ENCODE measurements at places on chromosomes 2 and 18.

DNA sequence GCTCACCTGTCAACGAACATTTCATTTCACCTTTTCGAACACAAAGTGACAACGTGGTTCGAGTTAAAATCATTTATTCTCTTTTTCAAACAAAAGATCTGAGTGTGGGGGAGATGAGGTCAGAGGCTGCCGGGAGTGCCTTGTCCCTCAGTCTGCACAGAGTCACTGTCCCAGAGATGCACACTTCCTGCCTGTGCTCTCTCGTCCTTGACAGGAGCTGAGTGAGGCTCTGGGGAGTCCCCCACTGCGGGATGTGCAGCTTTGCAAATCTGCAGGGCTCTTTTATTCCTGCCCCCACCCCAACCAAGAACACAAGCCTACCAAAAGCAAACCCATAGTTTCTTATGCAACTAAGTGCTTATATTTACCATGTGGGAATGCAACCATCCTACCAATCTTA lies 497.8 kb downstream of the EIPR1 start:
- no peak for DNase-seq

DNA sequence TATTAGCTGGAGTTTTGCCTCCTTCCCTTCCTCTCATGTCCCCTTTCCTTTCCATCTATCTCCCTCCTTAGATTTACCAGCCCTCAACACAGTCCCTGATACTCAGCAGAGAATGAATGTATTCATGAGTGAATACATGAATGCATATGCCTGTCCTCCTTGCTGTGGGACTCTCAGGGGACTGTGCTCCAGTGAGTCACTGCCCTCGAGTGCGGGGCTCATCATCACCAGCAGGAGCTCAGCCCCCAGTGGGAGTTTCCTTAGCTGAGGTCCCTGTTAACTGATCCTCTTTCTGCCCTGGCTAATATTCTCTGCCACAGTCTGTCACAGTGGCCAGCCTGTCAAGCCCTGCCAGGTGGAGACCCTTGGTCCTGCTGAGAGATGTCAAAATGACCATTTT lies 104.9 kb upstream of the LHCGR start:
- DNase-seq: no peak

GRCh38 chr2:64970495-64970894 lies 18.7 kb upstream of the SLC1A4 start:
- DNase-seq: no peak

- DNase-seq: no peak
Measured at GRCh38 chr2:232489516-232490220, 2.0 kb upstream of the ECEL1 start.

DNA sequence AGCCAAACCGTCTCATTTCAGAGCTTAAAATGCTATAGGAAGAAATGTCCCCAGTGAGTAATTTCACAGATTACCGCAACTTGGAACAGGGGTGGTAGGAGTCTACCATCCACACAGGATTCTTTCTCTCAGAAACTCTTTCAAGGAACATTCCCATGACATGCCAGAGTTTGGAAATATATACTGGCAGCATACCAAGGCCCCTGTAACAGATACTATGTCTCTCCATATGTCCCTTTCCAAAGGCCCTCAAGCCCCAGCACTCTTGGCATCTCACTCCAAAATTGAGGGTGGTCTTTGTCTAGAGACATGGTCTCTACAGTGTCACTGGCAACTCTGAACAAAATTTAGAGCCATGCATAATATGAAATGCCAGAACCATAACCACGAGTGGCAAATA lies 11.0 kb downstream of the FIGLA start:
- no peak for DNase-seq

- DNase-seq: peak; percentile 6
Measured at GRCh38 chr2:179825494-179825893, 35.9 kb downstream of the ZNF385B start.

- peak; percentile 79 for DNase-seq
Measured at GRCh38 chr2:31476511-31477180, 62.1 kb upstream of the XDH start.

DNA sequence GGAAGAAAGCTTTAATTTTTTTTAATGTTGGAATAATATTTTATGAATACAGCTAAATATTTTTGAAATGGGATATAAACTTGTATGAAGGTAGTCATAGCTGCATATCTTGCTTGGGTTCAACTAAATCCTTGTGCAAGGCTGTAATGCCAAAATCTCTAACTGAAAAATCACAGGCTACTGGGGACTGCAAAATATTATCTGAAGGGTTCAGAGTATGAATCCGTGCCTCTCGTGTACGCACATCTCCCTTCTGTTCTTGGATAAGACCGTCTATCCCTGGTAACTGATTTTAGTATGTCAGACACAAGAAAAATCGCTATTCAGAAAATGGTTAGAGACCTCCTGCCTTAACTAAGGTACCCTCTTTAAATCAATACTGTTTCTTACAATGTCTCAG lies 71.8 kb downstream of the ACVR1 start:
- DNase-seq: no peak

DNA sequence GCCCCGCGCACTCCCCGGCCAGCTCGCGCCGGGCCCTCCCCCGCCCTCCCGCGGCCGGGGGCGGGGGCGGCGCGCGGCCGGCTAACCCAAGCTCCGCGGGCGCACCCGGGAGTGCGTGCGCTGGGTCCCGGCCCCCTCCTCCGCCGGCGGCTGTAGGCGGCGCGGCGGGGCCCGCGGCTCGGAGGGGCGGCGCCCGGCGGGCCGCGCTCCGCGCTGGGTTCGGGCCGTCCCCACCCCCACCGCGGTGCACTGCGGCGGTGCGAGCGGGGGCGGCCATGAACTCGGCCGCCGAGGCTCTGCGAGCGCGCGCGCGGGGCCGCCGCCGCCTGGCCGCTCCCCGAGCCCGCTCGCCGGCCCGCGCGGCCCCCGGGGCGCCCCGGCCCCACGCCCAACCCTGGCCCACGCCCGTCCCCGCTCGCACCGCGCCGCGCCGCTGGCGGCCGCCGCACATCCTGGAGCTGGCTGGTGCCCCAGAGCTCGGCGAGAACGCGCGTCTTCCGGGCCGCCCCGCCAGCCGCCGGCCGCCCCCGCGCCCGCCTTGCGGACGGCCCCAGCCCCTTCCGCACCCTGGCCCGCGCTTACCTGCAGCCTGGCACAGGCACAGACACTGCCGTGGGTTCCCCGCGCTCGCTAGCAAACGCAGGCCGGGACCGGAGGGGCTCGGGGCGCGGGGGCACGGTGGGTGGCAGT lies at the start of gene ZBTB14:
Gene ZBTB14 (minus strand): TSS at position 496 of the 690 bp plus-strand sequence. CDS start 2,480 bp downstream, outside the sequence.
- DNase-seq: no peak

GRCh38 chr2:239302083-239302807 lies 98.6 kb downstream of the HDAC4 start:
- DNase-seq: no peak

DNA sequence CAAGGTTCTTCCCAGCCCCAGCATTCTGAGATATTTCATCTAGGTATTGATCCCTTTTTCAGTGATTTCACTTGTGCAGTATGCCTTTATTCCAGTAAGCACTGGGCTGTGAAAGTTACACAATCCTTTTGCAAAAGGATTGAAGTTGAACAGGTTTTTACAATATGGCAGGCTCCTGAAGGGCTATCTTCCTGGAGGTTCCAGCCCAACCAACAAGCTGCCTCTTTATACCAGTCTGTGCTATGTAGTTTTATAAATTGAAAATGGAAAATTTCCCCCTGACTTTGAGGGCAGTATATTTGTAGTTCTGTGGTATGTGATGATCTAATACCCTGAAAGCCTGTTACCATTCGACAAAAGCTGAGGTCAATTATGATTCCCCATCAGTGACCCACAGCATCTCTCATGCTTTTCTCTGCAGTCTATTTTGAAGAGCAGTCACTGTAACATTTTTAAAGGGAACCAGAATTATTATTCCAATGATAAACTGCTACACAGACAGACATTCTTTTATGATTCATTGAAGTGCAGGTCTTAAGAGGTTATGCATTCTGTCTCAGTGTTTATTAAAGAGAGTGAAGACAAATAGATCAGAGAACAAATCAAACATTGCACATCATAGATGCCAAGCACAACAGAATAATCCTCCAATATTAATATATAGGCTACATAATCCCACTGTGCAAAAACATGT lies 35.2 kb upstream of the STPG4 start:
- peak; percentile 89 for DNase-seq

DNA sequence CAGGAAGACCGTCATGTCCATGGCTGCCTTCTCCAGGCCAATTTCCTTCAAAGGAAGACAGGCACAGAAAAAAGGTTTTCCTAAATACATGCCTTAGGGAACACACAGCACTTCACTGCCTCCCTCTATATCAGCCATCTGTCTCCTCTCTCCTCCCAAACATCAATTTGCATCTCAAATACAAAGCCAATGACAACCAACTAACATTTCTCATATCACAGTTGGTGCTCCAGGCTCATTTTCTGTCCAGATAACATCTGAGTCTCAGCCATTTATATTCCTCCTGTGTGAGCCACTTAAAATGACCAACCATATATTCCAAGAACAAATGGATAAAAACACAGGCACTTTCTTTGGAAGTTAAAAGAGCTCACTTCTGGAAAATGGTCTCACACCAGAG lies 62.5 kb upstream of the ACAA2 start:
- DNase-seq: no peak

GRCh38 chr2:216015722-216016464 lies 2.5 kb upstream of the MREG start:
- no peak for DNase-seq

GRCh38 chr2:127560201-127560930 lies 24.9 kb downstream of the MYO7B start:
- DNase-seq: no peak

DNA sequence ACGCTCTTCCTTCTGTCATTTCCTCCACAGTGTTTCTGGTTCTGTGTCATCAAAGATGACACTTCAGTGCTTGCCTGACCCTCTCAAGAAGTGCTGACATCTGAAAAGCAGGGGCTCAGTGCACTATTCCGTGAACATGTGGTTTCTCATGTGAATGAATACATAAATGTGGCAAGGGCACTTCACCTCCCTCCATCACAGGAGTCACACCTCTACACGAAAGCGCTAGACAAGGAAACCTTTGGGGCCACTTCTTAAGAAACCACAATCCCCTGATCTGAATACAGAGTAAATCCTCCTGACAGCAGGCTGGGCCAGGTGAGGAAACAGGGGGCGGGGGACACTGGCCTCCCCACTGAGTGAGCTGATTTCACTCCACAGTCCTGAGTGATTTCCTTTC lies 145.8 kb upstream of the ACAA2 start:
- no peak for DNase-seq

DNA sequence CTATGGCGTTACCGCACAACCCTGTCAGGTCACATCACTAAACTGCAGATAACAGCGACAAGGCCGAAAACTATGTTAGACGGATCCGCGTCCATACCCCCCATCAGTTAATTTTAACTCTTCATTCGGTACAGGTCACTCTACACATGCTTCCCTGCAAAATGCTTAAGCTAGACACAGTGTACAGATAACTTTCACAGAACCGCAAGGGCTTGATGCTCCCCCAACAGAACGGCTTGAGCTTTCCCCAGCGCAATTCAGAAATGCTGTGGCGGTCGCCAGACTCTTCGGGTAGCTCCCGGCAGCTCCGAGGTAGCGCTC lies 283 bp upstream of the RBBP8 start:
- DNase-seq: no peak

DNA sequence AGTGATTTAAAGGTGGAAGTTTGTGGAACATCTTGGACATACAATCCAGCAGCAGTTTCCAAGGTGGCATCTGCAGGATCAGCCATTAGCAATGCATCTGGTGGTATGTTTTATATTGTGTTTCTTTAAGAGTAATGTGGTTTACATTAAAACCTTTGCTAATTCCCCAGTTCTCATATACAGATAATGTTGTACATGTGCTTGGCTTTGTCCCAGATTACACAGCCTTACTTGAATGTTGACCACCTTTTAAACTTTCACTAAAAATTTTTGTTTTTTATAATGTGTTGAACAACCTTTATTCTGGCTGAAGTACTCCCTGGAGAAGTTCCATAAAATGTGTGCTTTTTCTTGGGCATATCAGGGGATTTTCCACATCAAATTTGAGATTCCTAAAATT lies 57.5 kb downstream of the MIB1 start:
- DNase-seq: peak; percentile 10

DNA sequence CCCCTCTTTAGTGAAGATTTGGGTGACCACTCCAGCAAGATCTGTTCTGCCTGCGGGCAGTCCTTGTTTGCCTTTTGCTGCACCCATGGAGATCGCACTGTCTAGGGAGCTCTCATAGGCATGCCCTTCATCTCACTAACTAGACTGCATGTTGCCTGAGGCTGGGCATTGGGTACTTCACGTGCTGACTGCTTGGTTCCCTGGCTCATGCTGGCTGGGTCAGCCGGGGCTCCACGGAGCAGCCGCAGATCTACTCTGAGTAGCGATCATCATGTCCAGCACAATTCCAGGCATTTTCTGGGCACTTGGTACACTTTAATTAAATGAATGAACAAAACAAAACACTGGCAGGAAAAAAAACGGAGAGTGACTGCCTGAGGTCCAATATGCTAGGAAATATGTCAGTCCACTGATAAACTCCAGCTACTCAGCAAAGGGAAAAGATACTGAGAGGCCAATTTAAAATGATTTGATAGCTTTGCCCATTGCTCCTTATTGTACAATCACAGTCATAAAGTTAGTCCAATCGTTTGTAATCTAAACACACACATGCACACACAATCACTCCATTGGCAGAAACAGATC lies 220.3 kb downstream of the C1D start:
- no peak for DNase-seq

DNA sequence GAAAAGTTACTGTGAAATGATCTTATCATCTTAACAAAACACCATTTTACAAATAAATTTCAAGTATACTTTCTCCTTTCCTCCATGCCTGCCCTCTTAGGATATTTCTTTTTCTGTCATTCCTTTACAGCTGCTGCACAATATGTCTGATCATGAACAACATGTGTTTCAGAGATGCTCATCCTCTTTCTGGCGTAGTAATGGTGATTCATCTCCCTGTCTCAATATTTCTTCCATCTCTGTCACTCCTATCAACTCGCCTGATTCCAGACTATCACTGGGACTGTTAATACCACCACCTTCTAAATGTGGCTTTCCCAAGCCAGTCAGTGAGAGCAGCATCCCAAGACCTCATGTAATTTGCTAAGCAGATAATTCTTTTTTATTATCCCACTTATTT lies 290.5 kb downstream of the GULP1 start:
- peak; percentile 24 for DNase-seq

GRCh38 chr2:45932278-45932975 lies 281.0 kb downstream of the PRKCE start:
- peak; percentile 77 for DNase-seq

DNA sequence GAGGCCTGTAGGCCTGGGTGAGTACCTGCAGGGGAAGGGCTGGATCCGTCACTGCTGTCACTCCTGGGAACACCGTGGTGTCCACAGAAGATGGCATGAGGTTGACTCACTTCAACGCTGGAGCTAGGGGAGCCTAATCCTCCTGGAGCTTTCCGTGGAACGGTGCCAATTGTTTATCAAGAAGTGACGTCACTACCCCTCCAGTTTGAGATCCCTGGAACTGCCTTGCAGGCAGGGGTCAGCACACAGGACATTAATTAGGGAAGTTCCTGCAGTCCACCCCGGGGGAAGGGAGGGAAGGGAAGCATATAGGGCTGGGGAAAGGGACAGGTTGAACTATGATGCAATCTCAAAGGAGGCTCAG lies 408.6 kb downstream of the GALR1 start:
- no peak for DNase-seq
